WERI-Rb-1 (cell line): ENCODE measurements at places on chromosomes 2 and 18.

GRCh38 chr2:71157124-71157793 is 26.8 kb downstream of the MPHOSPH10 start:
- peak; percentile 86 for DNase-seq

- no peak for DNase-seq
Observed at GRCh38 chr18:41731884-41732283, 223.2 kb upstream of the PIK3C3 start.

DNA sequence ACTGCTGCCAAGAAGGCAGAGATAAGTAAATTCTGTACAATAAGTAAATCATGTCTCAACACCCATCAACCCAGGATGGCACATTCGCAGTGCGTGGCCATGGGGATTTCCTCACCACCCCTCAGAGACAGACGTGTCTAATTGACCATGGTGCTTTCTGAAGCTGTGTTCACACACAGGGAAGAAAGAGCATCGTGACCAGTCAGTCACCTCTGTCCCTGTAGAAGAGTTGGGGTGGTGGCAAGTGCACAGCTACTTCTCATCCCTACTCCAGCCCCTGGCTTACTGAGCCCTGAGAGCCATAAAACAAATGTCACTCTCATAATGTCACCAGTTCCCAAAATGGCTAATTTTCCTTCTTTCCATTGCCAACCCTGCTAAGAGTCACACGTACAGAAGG is 31.3 kb upstream of the MLPH start:
- no peak for DNase-seq

DNA sequence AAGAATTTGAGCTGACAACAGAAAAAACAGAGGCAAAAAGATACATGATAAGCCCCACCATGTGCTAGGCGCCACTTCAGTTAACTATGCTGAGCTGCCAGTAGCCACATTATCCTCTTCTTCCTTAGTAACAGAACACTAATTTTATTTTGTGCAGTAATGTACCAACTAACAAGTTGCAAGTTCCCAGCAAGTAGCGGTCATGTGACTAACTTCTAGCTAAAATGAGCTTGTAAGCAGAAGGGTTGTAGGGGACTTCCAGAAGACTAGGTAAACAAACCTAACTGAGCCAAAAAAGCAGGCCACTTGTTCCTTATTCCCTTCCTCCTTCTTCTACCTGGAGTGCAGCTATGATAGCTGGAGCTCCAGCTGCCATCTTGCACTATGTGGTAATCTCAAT is 75.5 kb downstream of the DTNB start:
- no peak for DNase-seq

DNA sequence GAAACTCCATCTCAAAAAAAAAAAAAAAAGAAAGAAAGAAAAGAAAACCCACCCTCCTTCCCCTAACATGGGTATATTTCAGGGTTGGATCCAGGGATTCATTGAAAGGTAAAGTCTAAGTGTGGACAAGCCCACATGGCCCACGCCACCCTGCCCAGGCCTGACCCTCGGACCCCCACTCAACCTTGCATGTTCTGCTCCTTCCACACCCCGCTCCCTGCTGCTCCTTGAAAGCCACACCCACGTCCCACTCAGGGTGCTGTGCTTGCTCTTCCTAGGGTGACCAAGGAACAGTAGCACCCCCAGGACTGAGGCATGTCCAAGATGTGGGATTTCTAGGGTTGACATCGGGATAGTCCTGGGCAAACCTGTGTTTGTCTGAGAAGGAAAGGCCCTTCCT is 172.7 kb upstream of the MYCN start:
- peak; percentile 3 for DNase-seq

GRCh38 chr2:25050128-25050527 is 8.3 kb downstream of the EFR3B start:
- no peak for DNase-seq

DNA sequence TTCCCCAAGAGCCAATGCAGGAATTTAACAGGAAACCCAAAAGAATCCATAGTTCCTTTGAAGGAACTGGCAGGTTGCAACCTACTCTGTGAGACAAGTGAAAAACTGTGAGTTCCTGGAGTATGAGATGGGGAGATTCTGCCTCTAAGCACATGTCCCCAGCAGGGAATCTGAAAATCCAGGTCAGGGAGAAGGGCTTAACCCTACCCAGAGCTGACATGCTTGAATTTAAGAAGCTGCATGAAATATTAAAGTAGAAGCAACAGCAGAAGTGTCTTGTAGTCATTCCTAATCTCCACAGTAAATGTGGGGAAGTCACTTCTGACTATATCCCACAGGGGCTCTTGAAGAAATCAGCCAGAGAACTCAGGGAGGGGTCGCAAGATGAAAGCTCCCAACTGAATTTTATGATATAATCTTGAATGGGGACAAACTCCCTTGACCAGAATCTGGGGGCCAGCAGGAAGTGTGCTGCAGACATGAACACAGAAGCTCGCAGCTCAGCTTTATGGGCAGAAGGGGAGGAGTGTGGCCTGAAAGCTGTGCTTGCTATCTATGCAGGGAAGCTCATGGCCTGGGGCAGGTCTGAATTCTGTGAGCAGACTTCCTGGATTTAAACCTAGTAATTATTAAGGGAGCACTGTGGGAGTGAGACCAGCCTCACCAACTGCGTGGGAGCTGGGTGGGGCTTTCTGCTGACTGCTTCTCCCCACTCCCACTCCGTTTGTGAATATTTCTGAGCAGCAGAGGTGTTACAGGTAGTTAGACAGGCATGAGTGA is 184.1 kb upstream of the KYNU start:
- DNase-seq, result no peak

GRCh38 chr2:25304826-25305596 is 36.7 kb downstream of the DNMT3A start:
- no peak for DNase-seq

GRCh38 chr2:134244086-134244485 is 9.8 kb upstream of the MGAT5 start:
- no peak for DNase-seq

DNA sequence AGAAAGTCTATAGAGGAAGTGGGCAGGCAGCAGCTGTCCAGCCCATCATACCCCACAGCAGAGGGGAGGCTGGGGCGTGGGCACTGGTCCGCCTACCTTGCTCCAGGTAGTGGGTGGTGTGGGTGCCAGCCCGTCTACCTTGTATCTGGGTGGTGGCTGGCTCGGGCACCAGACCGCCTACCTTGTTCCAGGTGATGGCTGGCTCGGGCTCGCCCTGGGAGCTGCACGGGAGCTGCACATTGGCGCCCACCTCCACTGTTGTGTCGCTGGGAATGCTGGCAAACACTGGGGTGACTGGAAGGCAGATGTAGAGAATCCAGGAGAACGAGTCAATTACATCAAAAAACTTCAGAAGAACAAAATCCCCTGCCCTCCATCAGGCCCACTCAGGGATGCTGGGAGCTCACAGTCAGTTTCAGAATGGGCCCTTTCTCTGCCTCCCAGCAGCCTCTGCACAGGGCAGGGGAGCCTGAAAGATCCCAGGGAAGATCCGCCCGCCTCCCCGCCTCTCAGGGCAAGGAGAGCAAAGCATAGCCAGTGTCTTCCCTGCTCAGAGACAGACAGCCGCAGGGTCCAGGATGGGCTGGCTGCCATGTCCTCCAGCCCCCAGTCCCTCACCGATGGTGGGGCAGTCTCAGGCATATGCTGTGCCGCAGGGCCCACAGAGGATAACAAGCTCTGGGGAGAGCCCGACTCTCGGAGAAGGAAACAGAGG is 82.3 kb downstream of the PXDN start:
- DNase-seq, result no peak

DNA sequence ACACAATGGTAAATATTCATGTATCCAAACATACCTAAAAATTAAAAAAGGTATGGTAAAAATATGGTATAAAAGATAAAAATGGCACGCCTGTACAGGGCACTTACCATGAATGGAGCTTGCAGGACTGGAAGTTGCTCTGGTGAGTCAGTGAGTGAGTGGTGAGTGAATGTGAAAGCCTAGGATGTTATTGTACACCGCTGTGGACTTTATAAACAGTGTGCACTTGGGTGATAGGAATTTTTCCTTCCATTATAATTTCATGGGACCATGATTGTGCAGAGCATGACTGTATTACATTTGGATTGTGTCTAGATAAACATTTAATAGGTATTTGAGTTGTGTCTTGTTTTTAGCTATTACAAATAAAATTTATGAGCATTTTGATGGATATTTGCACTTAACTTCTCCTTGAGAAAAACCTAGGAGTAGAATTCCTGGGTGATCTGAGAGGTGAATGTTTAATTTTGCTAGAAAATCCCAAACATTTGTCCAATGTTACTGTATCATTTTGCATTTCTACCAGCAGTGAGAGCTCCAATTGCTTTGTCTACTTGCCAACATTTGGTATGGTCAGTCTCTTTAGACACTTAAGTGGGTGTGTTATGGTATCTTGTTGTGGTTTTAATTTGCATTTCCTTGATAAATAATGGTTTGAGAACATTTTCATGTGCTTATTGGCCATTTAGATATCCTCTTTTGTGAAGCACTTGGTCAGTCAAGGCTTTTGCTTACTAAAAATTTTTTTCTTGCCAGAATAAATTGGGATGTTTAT is 81.7 kb downstream of the BCL2L11 start:
- DNase-seq, result no peak
